Stimulated activated CD4-positive, alpha-beta T cell treated with anti-CD3 and anti-CD28 coated beads, Interleukin-2, amount 100 ng/mL, for 48 hours (primary cell): ENCODE measurements at places on chromosomes 5 and 9.

DNA sequence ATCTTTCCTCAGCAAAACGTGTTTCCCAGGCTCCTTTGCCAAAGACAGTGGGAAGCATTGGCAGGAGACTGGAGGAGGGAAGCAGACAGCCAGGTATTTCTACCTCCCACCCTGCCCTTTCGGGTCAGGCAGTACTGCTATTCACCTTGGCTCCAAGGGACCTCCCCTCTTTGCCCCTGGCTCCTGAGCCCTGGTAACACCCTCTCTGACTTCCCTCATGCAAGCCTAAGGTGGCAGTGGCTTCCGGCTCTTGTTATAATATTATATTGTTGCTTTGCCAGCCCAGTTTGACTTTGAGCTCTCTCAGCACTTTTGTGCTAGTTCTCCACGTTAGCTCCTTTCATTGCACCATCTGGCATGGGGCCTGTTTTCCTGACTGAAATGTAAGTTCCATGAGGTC, 81.6 kb upstream of the IFNK start:
- no peak for DNase-seq

GRCh38 chr5:115751176-115751575, 65.3 kb downstream of the CDO1 start:
- DNase-seq: no peak

DNA sequence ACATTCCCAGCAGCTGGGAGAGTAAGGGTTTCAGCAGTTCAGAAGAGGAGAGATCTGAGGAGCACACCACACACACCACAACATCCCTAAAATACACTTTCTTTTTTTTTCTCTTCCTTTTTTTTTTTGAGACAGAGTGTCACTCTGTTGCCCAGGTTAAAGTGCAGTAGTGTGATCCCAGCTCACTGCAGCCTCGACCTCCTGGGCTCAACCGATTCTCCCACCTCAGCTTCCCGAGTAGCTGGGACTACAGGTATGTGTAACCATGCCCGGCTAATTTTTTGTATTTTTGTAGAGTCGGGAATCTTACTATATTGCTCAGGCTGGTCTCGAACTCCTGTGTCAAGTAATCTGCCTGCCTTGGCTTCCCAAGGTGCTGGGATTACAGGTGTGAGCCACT, 9.7 kb upstream of the UBAP1 start:
- no peak for DNase-seq

DNA sequence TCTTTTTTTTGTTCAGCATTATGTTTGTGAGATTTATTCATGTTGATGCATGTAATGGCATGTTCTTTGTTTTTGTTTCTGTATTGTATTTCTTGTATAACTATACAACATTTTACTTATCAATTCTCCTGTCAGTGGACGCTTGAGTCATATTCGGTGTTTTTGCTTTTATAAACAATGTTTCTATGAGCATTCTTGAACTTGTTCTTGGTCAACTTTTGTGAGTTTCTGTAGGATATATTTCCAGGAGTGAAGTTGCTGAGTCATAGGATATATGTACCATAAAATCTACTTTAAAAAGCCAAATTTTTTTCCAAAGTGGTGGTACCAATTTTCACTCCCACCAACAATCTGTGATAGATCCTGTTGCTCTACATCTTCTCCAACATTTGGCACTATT, 104.8 kb downstream of the VCAN start:
- no peak for DNase-seq

- DNase-seq: no peak
Measured at GRCh38 chr5:23930985-23931384, 423.6 kb downstream of the PRDM9 start.

GRCh38 chr5:142611154-142611553, 74.7 kb downstream of the FGF1 start:
- peak; percentile 70 for DNase-seq

DNA sequence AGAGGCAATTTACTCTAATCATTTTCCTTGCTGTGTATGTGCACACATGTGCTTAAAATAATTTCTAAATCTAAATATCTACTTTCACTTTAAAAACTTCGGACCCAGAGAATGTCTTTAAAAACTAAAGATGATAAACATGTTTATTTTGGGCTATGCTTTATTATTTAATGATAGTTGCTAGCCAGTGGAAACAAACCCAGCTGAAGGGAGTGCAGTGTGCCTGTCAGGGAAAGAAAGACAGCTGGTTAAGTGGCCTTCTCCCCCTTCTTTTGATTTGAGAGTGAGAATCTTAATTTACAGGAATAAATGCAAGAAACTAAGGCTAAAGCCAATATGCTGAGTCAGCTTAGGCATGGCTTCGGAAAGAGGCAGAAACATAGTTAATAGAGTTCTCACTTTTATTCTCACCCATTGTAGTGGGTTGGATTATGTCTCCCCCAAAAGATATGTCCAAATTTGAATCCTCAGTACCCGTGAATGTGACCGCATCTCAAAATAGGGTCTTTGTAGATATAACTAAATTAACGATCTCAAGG, 111.4 kb downstream of the DCP2 start:
- no peak for DNase-seq

DNA sequence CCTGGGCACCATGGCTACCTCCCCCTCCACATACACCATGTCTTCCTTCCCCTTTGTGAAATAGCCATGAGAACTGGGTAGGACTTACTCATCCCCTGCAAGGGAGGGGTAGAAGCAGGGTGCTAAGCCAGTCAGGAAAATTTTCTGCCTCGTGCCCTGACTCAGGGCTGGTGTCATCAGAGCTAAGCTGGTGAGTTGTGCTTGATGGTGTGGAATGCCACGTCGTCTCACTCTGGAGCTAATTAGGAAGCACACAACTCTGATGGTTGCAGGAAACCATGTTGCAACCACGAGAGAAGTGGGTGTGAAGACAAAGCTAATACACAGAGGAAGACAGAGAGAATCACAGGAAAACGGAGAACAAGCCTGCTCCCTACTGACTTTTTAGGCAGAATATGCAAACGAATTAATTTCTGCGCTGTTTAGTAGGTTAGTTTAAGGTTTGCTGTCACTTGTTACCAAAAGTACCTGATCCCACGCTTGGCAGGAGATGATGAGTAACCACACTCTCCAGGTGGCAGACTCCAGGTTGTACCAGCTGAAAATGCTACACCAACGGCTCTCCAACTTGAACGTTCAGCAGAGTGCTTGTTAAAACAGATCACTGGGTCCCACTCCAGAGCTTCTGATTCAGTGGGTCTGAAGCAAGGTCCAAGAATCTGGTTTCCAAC, 54.5 kb downstream of the STK10 start:
- peak; percentile 45 for DNase-seq

DNA sequence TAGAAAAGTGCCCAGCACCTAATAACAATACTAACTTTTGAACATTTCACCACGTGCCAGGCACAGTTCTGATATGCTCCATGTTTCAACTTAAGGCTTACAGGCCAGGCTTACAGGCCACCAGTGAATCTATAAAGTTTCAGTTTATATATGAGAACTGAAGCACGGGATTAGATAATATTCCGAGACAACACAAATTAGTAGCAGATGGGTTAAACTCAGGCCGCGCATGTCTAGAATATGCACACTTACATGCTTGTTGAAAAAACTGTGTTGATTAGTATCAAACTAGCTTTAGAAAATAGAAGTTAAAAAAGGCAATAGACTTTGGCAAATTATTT, 587.9 kb downstream of the MTRR start:
- DNase-seq: no peak

DNA sequence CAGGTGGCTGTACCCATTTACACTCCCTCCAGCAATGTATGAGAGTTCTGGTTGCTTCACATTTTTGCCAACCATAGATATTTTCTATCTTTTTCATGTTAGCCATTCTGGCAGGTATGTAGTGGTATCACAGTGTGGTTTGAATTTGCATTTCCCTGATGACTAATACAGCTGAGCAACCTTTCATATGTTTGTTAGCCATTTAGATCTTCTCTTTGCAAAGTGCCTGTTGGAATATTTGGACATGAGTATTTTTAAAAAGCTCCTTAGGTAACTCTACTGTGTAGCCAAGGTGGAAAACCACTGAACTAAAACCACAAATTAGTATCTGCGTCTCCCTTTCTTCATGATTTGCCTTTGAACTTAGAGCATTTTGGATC, 31.9 kb downstream of the IRF1 start:
- no peak for DNase-seq

DNA sequence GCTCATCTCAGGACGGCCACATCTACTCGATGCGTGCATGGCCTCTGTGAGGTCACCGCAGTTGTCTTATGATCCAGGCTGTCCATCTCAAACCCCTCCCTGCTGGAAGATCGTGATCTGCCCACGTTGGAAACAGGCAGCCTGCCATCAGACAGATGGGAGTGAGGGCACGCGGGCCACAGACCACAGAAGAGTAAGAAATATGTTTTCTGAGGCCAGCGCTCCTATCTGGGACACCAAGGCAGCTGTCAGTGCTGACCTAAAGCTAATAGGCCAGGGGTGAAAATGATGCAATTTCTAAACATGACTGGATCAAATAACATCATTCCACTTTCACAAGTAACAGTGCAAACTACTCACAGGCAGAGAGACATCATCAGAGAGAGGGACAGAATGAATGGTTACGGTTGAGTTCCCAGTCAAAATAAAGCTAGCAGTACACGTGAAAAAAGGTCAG, 57.1 kb upstream of the CER1 start:
- no peak for DNase-seq

- no peak for DNase-seq
Measured at GRCh38 chr5:35223787-35224395, 6.4 kb downstream of the PRLR start.

GRCh38 chr9:99421369-99421768, 199.3 kb downstream of the SEC61B start:
- no peak for DNase-seq

- DNase-seq: no peak
Measured at GRCh38 chr5:90962481-90962880, 403.9 kb downstream of the ADGRV1 start.

DNA sequence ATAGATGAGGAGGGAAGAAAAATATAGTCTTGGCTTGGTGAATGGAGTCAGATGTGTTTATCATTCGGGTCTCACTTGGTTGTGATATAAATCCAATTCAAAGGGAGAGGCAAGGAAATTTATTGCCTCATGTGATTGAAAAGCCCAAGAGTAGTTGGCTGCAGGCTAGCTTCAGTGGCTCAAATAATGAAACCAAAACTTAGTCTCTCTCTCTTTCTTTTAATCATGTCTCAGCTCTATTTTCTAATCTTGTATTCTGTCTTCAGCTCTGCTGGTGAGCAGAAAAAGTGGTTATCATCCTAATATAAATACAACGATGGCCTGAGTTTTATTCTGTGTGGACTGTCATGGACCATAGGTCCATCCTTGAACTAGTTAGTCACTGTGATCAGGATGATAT, 234.2 kb upstream of the PPP1R2B start:
- DNase-seq: no peak

GRCh38 chr5:57447658-57448057, 35.0 kb downstream of the ACTBL2 start:
- DNase-seq: no peak

- DNase-seq: no peak
Measured at GRCh38 chr9:76926324-76926741, 20.4 kb upstream of the PRUNE2 start.

DNA sequence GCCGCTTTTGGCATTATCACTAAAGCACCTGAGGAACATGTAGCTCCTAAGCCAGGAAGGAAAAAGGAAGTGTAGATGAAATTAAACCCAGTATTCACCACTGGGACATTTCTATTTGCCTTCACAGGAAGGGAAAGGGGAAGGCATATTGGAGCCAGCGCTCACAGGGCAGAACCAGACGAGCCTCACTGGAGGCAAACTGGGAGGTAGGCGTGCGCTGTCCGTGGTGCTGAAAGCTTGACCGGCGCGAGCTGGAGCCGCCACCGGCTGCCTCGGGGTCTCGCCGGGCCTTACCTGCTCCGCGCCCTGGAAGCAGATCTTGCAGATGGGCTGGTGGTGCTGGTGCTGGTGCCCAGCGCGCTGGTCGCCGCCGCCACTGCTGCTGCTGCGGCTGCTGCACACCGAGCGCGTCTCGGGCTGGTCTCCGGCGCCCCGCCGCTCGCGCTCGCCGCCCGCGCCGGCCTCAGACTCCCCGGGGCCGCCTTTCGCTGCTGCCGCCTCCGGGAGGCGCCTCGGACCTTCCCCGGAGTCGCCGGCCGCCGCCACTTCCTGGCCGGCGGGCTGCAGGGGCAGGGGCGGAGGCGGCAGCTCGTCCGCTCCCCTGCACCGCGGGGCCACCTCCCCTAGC, 732 bp downstream of the MARCHF11 start:
- DNase-seq: peak; percentile 17

DNA sequence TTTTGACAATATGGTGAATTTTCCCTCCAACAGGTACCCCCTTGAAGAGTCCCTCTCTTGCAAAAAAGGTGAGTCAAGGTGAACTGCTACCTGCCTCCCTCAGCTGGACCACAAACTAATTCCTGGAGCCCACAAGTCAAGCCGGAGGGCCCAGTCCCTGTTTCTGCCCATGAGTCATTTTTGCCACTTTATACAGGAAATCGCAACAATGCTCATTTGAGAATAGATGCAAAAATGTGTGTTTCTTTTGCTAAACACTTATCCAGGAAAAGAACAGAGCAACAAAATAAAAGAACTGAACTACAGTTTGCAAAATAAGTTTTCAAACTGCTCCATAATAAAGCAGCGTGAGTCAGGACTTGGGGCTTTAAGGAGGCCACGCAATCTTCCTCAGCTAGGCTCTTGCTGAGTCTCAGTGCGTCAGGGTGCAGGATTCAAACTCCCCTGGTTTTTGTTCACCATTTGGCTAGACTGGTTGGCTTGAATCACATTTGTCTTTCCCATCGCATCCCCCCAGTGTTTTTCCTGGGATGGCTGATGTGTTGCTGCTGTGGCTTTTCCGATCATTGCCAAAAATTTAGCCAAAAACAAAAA, 102.7 kb downstream of the GOLPH3 start:
- DNase-seq: no peak

DNA sequence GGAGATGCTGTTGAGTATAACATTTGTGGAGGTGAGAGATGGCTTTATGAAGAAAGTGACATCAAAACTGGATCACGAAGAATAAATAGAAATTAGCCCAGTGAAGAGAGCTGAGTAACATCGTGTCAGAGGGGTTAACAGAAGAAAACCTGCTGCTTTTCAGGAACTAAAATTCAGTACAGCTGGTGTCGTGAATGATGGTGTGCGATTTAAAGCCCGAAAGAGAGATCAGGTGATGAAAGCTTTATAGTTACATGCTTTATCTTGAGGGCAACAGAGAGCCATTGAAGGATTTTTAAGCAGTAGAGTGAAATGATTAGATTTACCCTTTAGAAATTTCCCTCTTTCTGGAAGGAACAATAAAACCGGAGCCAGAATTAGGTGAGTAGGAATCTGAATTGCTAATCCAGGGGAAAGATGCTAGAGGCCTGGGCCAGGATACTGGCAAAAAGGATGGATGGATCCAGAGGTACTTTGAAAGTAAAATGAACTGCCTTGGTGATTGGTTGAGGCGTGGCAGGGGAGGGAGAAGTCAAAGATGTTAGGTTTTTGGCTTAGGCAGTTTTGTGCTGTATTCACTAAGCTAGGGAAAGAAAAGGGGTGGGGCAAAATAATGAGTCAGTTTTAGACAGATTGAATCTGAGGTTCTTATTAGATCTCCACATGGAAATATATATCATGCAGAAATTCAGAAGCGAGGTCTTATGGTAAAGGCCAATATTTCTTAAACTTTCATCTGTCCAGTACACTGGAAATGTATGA, 3.4 kb downstream of the LRRC70 start:
- no peak for DNase-seq

GRCh38 chr5:76303921-76304320, 99.2 kb upstream of the IQGAP2 start:
- no peak for DNase-seq
